ENCODE measurements at places on chromosomes 6 and 20.
A peak's percentile ranks its signal among the peaks of the same experiment; 100 is the strongest.

- DNase-seq: no peak
Observed at GRCh38 chr20:19850198-19850533, 92.1 kb downstream of the RIN2 start.

DNA sequence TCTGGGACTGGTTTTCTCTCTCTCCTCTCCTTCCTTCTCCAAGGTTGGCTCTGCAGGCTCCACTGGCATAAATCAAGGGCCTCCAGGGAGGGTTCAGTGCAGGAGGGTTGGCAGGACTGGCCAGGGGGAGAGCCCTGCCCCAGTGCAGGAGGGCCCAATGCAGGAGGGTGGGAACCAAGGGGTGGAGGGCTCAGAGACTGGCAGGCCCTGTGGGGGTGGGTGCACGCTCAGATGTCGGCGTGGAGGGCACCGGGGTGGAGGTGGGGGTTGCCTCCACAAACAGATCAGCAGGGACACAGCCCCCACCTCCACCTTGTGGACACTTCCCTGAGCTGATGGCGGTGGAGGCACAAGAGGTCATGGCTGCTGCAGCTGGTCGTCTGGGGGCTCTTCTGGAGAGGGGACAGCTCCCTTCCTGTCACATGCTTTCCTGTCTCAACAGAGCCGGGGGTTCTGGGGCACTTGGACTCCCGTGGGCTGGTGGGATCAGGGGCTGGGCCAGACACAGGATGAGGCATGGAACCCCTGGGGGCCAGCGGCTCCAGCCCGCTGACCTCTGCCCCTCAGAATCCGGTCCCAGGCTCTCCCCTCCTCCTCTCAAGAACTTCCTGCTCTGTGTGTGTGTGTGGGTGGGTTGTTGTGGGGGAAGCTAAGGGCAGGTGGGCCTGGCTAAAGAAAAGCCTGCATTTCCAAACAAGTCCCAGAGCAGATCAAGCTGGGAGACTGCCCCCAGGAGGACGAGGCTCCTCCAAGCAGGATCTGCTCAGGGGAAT, 2.7 kb upstream of the ABHD16B start:
- DNase-seq: no peak

DNA sequence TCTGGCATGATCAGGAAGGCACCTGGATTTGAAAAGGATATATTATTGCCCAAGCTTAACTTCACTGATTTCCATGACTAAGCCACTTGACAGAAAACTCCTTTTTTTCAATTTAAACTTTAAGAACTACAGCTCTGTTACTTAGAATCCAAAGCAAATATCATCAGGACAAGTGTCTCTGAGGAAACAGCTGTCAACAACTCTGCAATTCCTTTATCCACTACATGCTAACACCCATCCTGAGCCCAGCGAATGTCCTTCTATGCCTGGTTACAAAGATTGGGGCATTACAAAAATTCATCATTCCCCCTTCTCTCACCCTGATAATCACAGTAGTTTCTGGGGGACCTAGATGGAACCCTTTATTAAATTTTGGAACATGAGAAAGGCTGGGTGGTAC, 136.8 kb downstream of the GMPR start:
- no peak for DNase-seq

- DNase-seq: peak; percentile 66
Observed at GRCh38 chr6:13485923-13486562, 1.4 kb downstream of the GFOD1 start.

- no peak for DNase-seq
Observed at GRCh38 chr6:145829102-145829501, 14.5 kb upstream of the FBXO30 start.

Data from GM10248 (cell line).